ENCODE measurements at places on chromosomes 7 and 10. TPM values are rescaled to one million over a fixed set of nuclear protein-coding genes. Genes with fewer than 3 reads are reported as not detected.

Gene DRGX
- total RNA-seq = not detected

Gene GIMAP8
- not detected for total RNA-seq

Gene PKD2L1
- total RNA-seq = not detected

Gene AKR1D1
- total RNA-seq = not detected

Gene TUBAL3
- total RNA-seq = not detected

Gene TMEM176B
- total RNA-seq = not detected

Gene MSS51
- 0.76 TPM for total RNA-seq

Gene KDM7A
- 1.8 TPM for total RNA-seq

Gene ADAMTS14
- total RNA-seq = 2.5 TPM

Gene TMEM184A
- 4.4 TPM for total RNA-seq

Gene IMMP2L
- 2.8 TPM for total RNA-seq

Gene OR2A42
- under 0.01 TPM for total RNA-seq

Gene UNCX
- total RNA-seq = not detected
